Activated naive CD8-positive, alpha-beta T cell treated with anti-CD3 and anti-CD28 coated beads, Interleukin-2, amount 50 U/mL, for 16 hours (primary cell): ENCODE measurements at places on chromosomes 7 and 10.

- DNase-seq = no peak
Measured at GRCh38 chr7:151381098-151381347, 28.8 kb downstream of the WDR86 start.

- DNase-seq = no peak
Measured at GRCh38 chr7:100785878-100786277, 41.4 kb downstream of the EPHB4 start.

- no peak for DNase-seq
Measured at GRCh38 chr10:47366181-47366631, 17.9 kb downstream of the ZNF488 start.

DNA sequence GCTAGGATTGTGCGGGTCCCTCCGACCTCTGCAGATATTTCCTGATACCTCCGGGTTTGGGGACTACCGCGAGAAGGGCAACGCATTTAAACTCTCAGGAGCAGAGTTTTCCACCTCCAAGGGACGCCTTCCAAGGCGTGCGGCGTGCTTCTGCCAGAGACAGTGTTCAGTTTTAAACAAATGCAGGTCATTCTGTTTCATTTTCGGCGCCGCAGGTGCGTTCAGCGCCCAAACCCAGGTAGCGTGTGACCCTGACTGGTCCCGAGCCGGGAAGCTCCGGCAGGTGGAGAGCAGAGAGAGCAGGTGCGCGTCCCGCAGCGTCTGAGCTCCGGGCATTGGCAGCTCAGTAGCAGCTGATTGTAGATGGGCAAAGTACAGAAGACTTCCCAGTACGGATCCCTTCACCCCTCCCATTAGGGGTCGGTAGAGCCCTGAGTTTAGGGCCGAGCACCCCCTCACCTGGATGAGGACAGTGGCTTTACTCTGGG, 1.4 kb upstream of the CYP26A1 start:
- DNase-seq = no peak

- DNase-seq = no peak
Measured at GRCh38 chr10:112298581-112298980, 15.4 kb downstream of the TECTB start.

GRCh38 chr10:86295351-86295750, 71.2 kb downstream of the GRID1 start:
- no peak for DNase-seq

DNA sequence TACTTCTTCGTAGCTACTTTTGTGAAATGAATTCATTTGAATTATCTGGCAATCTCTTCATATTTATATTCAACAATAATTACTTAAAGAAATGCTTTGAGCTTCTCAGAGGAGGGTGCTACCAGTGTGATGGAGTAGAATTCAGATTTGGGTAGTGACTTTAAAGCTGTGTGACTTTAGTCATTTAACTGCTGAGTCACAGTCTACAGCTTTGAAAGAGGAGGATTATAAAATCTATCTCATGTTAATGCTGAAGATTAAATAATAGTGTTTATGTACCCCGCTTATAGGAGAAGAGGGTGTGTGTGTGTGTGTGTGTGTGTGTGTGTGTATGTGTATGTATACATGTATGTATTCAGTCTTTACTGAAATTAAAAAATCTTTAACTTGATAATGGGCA, 68.2 kb downstream of the CFTR start:
- no peak for DNase-seq

DNA sequence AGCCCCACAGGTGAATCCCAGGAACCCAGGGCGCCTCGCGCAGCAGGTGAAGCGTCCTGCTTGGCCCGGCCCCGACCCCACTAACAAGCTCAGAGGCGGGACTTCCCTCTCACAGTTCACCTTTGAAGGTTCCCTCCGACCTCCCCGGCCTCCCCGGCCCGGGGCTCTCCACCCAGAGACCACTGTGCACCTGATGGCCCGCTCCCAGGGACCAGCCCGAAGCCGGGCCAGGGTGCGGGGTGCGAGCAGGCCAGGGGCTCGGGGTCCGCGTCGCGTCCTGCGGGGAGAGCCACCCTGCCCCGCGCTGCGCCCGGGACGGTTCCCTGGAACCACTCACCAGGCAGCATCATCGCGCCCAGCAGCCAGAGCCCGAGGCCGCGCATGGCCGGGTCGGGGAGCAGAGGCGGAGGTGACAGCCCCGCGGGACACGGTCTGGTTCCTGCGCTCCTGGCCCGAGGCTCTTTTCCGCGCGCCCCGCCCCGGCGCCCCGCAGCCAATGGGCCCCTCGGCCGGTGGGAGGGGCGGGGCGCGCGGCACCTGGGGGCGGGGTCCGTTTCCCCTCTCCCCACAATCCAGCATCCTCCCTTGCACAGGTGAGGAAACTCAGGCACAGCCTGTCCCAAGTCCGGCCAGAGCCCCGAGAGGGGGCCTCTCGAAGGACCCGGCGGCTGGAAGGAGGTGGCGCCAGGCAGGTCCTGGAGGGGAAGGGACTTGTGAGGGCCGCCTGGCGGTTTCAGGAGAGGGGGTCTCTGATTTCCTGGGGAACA, at the start of gene ADAM8:
ADAM8 (minus strand) TSS at position 434 of the 767 bp plus-strand sequence; CDS start at position 383, 51 bp downstream.
- DNase-seq = no peak

DNA sequence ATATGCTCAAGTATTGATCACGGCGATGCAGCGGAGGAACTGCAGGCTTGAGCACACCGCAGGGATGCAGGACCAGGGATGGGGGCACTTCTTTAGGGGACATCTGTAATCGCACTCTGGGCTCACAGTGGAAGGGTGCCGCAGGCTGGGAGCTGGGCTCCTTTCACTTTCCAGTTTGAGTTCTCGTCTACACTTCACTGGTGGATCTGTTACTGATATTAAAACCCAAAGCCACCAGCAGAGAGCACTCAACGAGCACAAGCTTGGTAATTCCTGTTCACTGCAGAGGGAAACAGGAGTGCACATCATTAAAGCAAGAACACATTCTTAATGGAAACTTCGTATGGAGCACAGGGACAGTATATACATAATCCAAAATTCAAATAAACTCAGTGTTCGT, 91.3 kb downstream of the PARD3 start:
- no peak for DNase-seq

DNA sequence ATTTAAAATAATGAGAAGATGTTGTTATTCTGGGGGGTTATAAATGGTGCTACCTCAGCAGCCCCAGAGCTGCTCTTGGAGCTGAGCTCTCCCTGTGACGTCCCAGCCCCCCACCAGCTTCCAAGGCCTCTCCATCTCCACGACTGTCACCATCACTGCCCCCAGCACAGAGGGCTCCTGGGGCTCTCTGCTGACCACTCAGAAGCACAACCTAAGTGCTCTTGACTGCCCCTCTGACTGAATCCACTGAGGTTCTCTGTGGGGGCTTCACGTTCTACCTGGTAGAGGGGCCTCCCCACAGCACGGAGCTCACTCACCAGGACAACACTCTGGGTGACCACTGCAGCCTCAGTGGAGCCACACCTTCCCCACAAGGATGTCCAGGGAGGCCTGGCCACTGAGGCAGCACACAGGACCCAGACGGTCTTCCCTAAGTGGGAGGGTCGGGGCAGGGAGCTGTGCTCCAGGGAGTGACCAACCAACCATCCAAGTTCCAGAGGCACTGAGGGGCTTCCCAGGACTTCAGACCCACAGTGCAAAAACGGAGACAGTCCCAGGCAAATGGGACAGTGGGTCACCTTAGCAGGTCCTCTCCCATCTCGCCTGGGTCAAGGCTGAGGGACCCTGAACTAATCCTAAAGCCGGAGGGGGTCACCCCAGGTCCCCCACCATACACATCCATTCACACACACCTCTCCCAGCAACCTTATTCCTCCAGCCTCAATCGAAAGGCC, 121.0 kb upstream of the PPP2R2D start:
- DNase-seq = no peak
